T-helper 17 cell (primary cell): ENCODE measurements at places on chromosomes 3 and 15.
A peak's percentile ranks its signal among the peaks of the same experiment; 100 is the strongest.

DNA sequence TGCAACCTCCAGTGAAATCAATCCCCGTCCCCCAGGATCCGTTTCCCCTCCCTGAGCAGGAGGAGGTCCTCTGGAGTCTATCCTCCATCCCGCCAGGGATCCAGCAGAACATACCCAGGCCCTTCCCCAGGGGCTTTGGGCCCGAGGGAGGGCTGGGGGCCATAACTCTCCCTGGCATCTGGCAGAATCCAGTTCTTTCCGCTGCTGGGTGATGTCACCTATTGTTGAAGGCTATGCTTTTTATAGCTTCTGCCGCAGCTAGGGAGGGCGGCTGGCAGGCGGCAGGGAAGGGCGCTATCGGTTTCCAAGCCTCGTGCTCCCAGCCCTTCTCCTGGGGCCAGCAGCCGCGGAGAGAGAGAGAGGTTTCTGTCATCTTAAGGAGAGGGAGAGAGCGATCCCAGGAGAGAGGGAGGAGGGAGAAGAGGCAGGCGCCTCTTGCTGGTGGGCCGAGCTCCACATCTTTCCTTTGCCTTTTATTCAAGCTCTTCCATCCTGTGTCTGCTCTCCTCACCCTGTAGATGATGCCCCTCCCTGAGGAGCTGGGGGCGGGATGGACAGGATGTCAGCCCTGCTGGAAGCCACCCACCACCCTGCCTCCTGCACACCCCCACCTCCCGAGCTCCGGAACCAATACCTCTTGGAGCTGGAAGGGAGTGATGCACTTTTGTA, 120.1 kb downstream of the ANP32A start:
- H3K4me3 ChIP-seq: no peak overlapping the region
- no peak overlapping the region for H3K27ac ChIP-seq
- no peaks in the 10 kb centered on the region for H3K4me1 ChIP-seq
- peaks cover 40% of the 10 kb centered on the region for H3K27me3 ChIP-seq
- peaks cover 3% of the 10 kb centered on the region for H3K36me3 ChIP-seq

- no peaks in the 10 kb centered on the region for H3K36me3 ChIP-seq
- no peak overlapping the region for H3K4me3 ChIP-seq
- H3K4me1 ChIP-seq: no peaks in the 10 kb centered on the region
- no peak for DNase-seq
- peaks cover 37% of the 10 kb centered on the region for H3K27me3 ChIP-seq
These were observed 26.8 kb upstream of the THBS1 start for GRCh38 chr15:39553947-39554693.

DNA sequence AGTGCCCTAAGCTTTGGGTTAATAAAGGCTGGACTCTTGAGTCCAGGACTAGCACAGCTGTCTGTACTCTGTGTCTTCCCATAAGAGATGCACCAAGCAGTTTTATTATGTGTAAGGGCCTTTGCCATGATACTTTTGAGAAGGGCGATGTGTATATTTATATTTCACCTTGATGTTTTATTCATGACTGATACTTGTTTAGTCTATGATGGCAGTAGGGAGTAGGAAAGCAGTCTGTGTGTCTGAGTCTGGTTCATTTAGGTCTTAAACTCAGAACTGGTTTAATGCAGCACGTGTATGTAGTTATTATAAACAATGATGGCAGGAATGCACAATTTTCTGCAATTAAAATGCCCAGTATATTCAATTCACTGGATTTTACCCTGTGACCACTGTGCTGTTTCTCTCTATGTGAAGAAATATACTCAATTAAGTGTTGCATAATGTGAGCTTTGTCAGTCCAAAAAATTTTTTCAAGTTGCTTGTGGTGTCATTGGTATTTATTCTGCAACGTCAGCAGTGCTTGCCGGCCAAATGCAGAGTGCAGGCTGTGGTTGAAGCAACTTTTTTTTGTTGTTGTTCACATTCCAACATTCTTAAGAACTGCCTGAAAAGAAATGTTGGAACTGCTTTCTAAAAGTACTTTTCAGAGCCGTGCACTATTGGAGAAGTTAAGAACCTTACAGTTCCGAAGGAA, 423.7 kb upstream of the SEMA6D start:
- no peak overlapping the region for H3K27ac ChIP-seq
- H3K4me3 ChIP-seq: no peak overlapping the region

DNA sequence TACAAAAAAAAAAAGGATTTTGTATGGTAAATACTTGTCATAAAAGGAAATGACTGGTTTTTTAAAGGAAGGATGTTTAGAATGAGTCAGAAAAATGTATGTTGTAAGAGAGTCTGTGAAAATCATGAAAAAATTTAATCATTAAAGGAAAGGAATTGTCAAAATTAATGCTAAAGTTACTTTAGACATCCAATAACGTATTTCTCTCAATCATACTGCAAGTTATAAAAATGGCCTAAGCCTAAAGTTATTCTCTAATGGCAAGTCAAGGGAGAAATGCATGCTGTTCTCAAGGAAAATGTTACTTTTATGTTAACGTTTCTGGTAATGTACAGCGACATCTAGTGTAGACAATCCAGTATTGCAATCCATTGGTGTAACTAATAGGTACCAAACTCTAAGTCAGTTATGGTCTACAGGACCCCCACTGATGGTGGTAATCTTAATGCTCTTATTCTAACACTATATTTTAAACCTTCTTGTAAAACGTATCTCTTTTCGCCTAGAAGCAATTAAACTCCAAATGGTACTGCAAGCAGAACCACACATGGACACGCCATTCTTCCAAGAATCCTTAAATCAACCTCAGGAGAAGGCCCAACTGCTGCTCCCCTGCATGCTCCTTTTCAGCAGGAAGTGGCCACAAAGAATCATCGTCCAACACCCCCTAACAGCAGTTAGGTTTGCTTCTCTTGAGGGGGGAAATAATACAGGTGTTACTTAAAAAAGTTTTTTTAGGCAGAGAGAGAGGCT, 35.2 kb downstream of the NCEH1 start:
- H3K36me3 ChIP-seq: no peaks in the 10 kb centered on the region
- peaks cover 7% of the 10 kb centered on the region for H3K4me1 ChIP-seq
- H3K4me3 ChIP-seq: no peak overlapping the region
- H3K27me3 ChIP-seq: no peaks in the 10 kb centered on the region
- DNase-seq: no peak

- H3K4me1 ChIP-seq: peaks cover 17% of the 10 kb centered on the region
- H3K36me3 ChIP-seq: peaks cover 7% of the 10 kb centered on the region
- H3K27me3 ChIP-seq: peaks cover 40% of the 10 kb centered on the region
These were observed 435 bp downstream of the SLC35G2 start for GRCh38 chr3:136819392-136819730.

GRCh38 chr3:45337839-45338470, 50.4 kb upstream of the LARS2 start:
- H3K36me3 ChIP-seq: peaks cover 6% of the 10 kb centered on the region
- H3K4me3 ChIP-seq: no peak overlapping the region
- no peak for DNase-seq
- H3K4me1 ChIP-seq: peaks cover 2% of the 10 kb centered on the region
- no peak overlapping the region for H3K27ac ChIP-seq
- H3K27me3 ChIP-seq: peaks cover 65% of the 10 kb centered on the region

DNA sequence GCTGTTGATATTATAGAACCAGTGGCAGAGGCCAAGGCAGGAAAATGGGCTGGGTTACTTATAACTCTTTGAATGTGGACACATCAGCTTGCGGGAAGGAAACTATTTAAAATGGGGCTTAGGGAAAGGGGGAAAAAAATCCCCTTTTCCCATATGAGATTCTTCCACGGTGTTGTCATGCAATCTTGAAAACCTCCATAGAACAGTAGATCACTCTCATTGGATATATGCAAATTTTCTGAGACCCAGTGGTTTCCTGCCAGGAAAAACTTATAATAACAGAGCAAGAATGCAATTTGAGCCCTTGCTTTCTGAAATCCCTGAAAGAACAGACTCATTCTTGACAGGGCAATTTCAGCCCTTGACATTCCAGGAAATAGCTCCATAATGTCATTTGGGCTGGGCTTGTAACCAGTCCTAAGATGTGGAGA, 31.1 kb downstream of the TMEM212 start:
- H3K27ac ChIP-seq: no peak overlapping the region
- H3K36me3 ChIP-seq: no peaks in the 10 kb centered on the region
- H3K27me3 ChIP-seq: peaks cover 48% of the 10 kb centered on the region
- no peaks in the 10 kb centered on the region for H3K4me1 ChIP-seq

DNA sequence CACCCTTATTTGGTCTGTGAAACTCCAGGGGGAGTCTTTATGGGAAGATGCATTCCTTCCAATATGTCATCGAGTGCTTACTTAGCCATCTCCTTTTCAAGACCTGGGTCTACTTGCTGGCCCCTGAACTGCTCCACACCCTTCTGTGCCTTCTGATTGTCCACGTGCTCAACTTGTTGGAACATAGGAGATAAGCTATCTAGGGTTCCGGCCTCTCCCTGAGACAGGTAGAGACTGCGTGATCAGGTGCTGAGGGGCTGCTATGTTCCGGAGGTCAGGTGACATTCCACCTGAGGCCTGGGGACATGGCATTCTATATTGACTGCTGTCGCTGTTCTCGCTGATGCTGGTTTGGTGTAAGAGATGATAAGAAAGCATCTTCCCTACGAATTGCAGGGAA, 65.6 kb downstream of the ATP1B3 start:
- H3K4me1 ChIP-seq: peaks cover 3% of the 10 kb centered on the region
- no peak overlapping the region for H3K27ac ChIP-seq

- H3K27me3 ChIP-seq: peaks cover 41% of the 10 kb centered on the region
- no peak for DNase-seq
- no peaks in the 10 kb centered on the region for H3K36me3 ChIP-seq
- H3K27ac ChIP-seq: no peak overlapping the region
- no peaks in the 10 kb centered on the region for H3K4me1 ChIP-seq
These were observed 47.5 kb upstream of the FAM98B start for GRCh38 chr15:38406436-38406835.

DNA sequence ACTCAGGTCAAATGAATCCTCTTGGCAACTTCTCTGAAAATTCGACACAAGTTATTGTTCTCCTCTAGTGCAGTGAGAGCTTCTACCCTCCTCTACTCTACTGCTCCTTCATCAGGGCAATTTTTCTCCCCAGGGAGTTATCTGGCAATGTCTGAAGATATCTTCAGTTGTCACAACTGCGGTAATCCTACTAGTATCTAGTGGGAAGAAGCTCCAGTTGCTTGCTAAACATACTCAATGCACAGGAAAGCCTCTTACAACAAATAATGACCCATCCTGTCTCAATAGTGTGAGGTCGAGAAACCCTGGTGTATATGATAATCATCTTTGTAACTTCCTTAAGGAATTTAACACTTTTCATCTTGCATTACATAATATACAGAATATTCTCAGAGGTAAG, 1147.6 kb downstream of the IGSF11 start:
- H3K36me3 ChIP-seq: no peaks in the 10 kb centered on the region
- DNase-seq: no peak
- H3K4me3 ChIP-seq: no peak overlapping the region
- no peaks in the 10 kb centered on the region for H3K4me1 ChIP-seq
- H3K27me3 ChIP-seq: no peaks in the 10 kb centered on the region

DNA sequence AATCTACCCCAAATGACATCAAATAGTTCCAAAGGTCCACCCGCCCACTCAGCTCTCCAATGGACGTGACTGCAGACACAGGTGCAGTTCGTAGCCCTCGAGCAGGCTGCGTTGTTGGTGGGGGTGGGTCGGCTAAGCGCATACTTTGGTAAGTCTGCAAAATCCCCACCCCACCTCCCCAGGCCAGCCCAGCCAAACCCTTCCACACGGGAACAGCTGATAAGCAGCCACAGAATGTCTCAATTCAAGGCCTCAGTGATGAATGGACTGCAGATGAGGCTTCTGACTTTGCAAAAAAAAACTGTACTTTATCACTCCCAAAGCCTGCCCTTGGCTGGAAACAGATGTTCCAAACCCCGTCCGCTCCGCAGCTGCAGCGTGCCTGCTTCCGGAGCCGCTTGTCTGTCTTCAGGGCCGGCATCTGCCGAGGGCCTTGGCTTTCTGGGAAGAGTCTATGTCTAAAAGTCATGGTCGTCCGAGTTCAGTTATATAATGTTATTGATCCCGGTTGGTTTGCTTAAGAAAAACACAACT, 38.2 kb downstream of the PCSK6 start:
- H3K36me3 ChIP-seq: peaks cover 2% of the 10 kb centered on the region
- H3K4me3 ChIP-seq: no peak overlapping the region
- no peak for DNase-seq

DNA sequence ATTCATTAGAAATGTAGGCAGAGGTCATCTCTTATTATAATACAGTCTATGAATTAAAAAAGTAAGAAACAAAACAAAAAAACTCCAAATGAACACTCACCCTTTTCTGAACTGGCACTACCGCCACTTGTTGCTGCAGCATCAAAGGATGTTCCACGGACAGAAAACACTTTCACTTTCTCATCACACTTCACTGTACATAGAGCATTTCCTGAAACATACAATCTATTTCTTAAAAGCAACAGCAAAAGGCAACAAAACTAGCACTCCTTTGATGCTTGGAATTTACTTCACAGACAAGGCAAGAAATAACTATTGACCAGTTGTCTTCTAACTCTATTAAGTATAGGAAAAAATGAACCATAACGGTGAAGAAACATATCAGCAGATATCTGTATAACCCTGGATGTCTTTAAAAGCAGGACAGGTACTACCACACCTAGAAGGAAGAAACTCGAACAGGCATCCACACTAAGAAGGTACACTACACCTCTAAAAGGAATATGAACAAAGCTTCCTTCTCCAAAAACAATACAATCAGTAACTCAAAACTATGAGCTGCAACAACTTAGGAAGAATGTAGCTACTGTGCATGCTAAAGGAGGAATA, 24.9 kb downstream of the ETFA start:
- peak overlapping the region; percentile 89 for H3K4me3 ChIP-seq
- DNase-seq: no peak
- no peaks in the 10 kb centered on the region for H3K36me3 ChIP-seq
- peak overlapping the region; percentile 94 for H3K27ac ChIP-seq
- peaks cover 21% of the 10 kb centered on the region for H3K4me1 ChIP-seq

GRCh38 chr3:37924453-37924852, 62.8 kb downstream of the CTDSPL start:
- DNase-seq: no peak
- peaks cover 7% of the 10 kb centered on the region for H3K4me1 ChIP-seq
- no peak overlapping the region for H3K4me3 ChIP-seq
- peaks cover 4% of the 10 kb centered on the region for H3K27me3 ChIP-seq
- H3K36me3 ChIP-seq: no peaks in the 10 kb centered on the region

DNA sequence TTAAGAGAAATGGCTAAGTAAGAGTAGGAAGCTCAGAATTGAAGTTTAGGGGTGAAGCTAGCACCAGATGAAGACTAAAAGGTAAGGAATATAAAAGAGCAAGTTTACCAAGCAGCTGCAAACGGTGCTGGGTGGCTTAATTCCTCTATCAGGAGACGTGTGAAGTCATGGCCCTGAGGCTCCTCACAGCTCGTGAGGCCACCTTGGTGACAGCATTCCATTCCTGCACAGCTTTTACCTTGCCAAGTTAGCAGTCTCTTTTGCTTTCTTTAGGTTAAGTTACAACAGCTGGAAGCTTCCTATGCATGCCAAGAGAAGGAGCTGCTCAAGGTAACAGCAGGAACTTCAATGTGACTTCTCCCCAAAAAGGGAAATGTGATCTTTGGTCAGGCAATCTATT, 6.4 kb downstream of the TMCO5A start:
- H3K4me3 ChIP-seq: no peak overlapping the region
- no peak overlapping the region for H3K27ac ChIP-seq
- no peak for DNase-seq
- H3K36me3 ChIP-seq: no peaks in the 10 kb centered on the region
- H3K4me1 ChIP-seq: no peaks in the 10 kb centered on the region

- no peak overlapping the region for H3K27ac ChIP-seq
- no peaks in the 10 kb centered on the region for H3K36me3 ChIP-seq
- DNase-seq: no peak
- H3K4me3 ChIP-seq: no peak overlapping the region
- H3K27me3 ChIP-seq: no peaks in the 10 kb centered on the region
These were observed 77.2 kb downstream of the LDHAL6B start for GRCh38 chr15:59283717-59284391.
